NCI-H82 (cell line): ENCODE measurements at places on chromosomes 6 and 20.

DNA sequence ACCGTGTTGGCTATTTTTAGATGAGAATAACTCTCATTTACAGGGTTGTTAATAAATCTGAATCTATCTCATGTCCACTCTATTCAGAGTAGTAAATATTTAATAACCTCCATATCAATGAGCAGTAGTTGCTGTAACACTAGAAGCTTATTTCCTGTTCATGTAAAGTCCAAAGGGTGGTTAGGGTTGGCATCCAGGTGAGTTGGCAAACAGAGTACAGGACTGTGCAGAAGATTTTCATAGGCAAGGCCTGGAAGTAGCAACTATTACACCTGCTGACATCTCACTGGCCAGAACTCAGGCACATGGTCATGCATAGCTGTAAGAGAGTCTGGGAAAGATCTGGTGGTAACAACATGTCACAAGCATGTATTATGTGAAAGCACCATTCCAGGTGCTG lies 147.5 kb downstream of the PHF3 start:
- DNase-seq = no peak

GRCh38 chr20:63939061-63939935 lies 16.9 kb downstream of the UCKL1 start:
- no peak for DNase-seq

DNA sequence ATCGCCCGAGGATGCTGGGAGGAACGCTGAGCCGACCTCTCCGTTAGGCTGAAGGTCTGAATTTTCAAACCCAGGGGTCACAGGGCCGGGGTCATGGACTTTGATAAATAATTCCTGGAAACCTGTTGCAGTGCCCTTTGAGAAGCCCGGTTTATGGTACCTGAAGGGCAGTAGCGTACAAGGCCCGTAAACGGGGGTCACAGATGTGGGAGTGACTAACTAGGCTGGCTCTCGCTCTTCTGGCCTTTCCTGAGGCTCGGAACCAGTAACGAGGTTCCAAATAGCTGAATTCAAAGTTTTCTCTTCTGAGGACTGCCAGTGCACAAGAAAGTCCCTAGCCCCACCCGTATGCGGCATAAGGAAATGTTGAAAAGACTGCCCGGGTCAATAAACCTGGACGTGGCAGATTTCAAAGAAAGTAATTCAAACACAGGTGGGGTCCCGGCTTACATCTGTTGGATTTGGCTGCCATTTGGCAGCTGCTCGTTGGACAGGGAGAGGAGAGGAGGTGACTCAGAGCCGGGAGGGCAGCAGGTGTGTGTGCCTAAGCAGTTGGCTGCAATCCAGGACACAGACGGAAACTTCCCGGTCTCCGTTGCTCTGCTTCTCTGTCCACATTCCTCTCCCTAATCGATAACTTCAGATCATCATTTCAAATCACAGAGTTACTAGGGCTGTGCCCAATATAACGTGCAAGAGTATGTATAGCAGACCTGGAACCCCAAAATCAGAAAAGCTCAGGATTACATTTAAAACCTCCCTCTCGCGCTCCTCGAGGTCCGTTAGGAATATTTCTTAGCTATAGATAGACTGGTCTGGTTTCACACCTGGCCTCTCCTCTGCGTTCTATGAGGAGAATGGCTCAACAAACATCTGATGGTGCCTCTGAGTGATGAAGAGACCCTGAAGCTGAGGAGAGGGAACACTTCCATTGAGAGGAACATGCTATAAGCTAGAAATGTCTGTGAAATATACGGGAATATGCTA lies 765 bp upstream of the GMDS start:
- DNase-seq = peak; percentile 85

DNA sequence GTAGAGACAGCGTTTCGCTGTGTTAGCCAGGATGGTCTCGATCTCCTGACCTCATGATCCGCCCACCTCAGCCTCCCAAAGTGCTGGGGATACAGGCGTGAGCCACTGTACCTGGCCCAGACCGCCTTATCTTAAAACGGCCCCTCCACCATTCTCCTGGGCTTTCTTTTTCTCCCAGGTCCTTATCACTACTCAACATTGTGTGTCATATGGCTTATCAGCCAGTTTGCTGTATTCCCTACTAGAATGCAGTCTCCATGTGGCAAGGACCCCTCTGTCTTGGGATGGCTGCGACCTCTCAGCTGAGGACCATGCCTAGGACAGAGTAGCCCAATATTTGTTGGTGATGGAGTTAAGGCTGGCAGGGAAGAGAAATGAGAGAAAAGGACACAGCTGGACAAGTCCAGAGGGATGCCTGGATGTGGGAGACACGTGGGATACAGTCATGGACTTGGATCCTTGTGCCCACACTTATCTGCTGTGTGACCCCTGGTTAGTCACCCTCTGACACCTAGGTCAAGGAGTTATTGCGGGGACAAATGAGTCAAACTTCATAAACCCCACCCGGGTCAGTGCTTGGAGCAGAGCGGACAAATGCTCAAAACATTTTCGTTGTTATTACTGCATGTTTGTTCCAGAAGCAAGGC lies 24.0 kb downstream of the ADA start:
- DNase-seq = no peak

GRCh38 chr6:122610690-122611455 lies 668 bp downstream of the PKIB start:
- DNase-seq = peak; percentile 85

DNA sequence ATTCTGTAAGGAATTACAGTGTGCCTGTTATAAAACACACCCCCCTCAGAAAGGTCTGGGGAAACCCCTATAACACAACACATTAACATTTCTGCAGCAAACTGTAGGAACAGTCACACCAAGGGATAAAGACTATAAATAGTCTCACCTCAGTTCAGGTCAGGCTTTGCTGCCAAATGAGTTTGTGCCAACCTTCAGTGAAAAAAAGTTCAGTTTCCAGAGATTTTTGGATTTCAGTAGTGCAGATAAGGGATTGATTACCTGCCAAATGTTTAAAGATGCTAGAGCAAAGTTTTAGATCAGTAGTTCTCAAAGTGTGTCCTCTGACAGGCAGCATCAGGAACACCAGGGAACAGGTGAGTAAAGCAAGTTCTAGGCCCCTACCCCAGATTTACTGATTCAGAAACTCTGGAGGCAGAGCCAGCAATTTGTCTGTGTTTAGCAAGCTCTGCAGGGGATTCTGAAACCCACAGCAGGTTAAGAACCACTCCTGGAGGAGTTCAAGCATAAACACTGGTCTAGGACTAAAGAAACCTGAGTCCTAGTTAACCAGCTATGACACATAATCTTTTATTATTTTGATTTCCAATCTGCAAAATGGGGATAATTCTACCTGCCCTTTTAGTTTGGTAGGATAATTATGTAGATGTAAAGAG lies 111.0 kb downstream of the RCAN2 start:
- DNase-seq = no peak

DNA sequence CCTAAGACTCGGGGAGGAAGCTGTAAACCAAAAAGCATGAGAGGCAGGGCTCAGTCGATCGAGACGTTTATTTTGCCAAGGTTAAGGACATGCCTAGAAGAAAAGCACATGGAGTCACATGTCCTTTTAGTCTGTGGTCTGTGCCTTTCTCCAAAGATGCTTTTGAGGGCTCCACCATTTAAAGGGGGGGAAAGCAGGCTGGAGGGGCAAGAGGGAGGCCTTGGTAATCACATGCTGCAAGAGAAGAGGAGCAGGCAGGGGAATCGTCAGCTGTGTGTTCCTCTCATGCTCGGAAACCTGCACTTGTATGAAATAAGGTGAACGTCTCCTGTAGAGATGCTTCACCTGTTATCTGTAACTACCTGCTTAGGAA lies 9.1 kb upstream of the YTHDF1 start:
- no peak for DNase-seq

DNA sequence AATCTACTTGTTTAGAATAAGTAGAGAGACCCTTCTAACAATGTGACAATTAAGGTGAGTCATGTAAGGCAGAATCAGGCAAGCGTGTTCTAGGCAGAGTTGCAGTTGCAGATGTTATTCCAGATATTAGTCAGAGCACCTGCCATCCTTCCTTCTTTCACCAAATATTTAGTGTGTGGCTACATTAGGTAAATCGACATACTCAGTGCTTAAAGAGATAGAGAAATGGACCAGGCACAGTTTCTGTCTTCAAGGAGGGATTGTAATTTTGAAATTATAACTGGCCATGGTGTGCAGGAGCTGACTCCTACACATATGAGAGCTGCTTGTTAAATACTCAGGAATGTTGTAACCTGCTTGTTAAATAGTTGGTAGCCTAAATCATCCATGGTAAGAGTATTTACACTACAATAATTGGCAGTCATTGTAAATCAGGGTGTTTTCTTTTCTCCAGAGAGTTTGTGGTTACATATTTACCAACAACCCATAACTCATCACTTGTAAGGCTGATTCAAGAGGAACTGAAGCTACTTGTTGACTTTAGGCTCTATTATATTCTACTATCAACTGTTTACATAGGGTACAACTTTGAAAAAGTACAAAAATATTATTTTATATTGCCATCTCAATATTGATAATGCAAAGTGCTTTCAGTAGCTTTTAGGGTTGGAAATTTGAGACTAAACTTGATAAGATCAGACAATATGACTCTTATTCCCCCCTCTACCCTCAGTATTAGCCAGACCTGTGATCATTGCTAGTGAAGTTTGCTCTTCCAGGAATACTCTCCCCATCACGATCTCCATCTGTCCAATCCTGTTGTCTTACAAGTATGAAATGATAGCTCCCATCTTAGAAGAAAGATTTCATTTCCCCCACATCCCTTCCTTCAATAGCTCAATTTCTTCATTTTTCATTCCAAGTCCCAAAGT lies 607.1 kb downstream of the COL12A1 start:
- DNase-seq = no peak
